ENCODE measurements at places on chromosomes 4 and X. TPM values are rescaled to one million over a fixed set of nuclear protein-coding genes. Genes with fewer than 3 reads are reported as not detected.

Gene SYTL4
- 49.7 TPM for total RNA-seq

Gene RAB41
- total RNA-seq, result not detected

Gene INTS6L
- total RNA-seq, result 195 TPM

Gene NPNT
- total RNA-seq, result 26.3 TPM

Measured in transverse colon (tissue), 4 donors.